GM12892 (cell line): ENCODE measurements at places on chromosomes 6 and 20.

DNA sequence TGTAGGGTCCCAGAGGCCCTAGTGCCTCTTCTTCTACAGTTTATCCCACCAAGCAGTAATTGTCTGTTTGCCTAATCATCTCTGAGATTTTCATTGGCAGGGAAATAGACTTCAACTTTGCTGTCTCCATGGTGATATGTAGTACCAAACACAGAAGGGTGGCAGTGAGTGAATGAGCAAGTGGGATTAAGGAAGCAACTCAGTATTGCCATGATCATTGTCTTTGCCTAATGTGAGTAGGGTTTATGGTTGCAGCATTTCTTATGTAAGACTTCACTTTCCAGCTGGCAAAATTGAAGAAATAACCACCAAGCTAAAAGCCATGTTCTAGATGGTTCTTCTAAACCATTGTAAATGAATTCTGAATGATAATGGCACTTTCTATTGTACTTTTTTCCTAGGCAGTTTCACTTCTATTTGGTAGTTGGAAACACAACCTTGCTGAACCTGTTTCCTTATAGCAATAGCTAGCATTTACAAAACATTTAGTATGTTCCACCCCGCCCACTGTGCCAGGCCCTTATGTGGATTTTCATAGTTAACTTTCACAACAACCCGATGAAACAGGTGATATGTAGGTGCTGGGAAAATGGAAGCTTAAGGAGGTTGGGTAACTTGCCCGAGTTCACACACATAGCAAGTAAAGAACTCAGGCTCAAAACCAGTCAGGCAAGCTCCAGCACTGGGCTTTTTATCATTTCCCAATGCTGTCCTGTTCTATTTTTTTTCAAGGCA is 32.0 kb downstream of the ZC2HC1B start:
- no peak for DNase-seq

DNA sequence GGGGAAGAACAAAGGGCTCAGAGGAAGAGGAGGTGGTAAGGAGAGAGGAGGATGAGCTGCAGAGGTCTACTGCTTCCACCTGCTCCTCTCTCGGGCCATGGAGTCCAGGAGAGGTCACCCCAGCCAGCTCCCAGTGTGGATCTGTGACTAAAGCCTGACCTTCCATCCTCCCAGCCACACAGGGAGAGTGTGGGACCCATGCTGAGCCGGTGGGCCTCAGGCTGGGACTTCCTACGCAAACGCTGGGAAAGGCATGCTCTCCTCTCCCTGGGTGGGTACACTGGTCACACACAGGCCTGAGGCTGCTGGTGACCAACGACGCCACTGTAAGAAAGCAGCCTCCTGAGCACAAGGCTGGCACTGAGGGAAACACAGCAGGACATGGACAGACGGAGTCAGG is 111.3 kb downstream of the PREX1 start:
- DNase-seq, result no peak

DNA sequence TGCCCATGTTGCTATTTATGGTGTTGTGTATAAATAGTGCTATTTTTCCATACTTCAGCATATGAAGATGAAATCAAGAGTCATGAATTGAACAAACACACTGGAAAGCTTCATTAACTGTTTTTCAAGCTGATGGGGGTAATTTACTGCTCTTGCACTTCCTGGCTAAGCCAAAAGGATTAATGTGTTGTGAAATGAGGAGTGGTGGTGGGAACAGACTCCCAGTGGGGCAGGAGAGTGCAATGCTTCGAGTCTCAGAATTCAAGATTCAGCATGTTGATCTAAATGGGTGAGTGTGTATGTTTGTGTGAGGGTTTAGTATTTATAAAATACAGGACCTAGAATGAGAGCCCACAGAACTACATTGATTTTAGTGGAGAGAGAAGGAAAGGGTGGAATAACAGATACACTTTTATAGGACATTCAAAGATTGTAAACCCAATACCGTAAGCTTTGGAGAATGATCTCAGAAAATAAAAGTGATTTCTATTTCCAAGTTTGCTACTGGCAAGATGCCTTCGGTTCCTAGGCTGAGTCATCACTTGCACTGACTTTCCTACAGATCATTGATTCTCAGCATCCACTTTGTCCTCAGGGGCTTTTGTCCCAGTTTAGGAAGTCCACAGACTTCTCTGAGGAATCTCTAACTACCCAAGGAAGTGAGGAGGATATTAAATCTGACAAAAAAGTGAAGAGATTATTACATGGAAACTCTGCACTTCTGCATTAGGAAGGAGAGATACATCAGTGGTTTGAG is 303.6 kb downstream of the TRDN start:
- no peak for DNase-seq

DNA sequence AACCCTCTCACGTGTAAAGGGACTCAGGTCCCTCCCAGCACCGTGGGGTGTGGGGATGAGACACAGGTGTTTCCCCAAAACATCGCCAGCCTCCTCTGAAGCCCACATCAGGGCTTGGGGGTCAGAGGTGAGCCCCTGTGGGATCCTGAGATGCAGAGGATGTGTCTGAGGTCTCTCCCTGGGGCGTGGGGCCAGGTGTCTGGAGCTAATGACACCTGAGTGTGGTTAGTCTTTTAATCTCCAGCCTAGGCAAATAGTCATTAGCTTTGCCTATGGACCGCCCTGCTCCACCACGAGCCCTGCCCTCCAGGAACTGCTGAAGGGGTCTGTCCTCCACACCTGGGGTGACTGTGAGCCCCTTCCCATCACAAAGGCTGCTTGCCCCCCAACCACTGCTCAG is 1.7 kb downstream of the SRMS start:
- no peak for DNase-seq

- DNase-seq, result peak; percentile 16
Observed at GRCh38 chr6:151240791-151241642, 1.2 kb downstream of the AKAP12 start.

- DNase-seq, result no peak
Observed at GRCh38 chr20:23061262-23061661, 11.8 kb upstream of the THBD start.

DNA sequence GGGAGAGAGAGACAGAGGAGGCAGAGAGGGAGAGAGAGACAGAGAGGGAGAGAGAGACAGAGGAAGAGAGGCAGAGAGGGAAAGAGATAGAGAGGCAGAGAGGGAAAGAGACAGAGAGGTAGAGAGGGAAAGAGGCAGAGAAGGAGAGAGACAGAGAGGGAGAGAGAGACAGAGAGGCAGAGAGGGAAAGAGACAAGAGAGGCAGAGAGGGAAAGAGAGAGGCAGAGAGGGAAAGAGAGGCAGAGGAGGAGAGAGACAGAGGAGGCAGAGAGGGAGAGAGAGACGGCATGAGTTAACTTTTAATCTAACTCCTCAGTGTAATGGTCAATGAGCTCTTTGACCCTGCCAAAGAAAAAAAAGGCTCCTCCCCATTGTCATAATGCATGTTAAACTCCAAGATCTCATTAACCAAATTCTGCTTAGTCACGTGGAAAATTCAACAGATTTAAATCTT is 7.1 kb downstream of the ELOVL2 start:
- no peak for DNase-seq

- no peak for DNase-seq
Observed at GRCh38 chr6:78489874-78490273, 377.5 kb upstream of the IRAK1BP1 start.

GRCh38 chr6:16441262-16441661 is 202.9 kb downstream of the GMPR start:
- DNase-seq, result no peak

DNA sequence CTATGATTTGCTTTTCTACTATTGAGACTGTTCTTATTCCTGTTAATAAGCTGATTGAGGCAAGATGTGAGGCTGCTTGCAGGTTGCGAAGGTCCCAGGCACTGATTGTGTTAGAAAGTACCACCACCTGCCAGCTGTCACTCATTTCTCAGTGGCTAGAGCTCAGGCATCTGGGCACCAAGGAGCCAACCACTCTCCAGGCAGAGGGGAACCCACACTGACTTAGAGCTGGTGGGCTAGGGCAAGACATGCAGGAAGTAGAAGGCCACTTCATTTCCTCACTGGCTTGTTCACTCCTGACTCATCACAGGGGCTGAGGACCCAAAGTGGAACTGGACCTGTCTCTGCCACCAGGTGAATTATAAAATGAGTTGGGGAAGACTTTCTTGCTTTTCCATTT is 7.8 kb upstream of the DLL1 start:
- DNase-seq, result no peak

DNA sequence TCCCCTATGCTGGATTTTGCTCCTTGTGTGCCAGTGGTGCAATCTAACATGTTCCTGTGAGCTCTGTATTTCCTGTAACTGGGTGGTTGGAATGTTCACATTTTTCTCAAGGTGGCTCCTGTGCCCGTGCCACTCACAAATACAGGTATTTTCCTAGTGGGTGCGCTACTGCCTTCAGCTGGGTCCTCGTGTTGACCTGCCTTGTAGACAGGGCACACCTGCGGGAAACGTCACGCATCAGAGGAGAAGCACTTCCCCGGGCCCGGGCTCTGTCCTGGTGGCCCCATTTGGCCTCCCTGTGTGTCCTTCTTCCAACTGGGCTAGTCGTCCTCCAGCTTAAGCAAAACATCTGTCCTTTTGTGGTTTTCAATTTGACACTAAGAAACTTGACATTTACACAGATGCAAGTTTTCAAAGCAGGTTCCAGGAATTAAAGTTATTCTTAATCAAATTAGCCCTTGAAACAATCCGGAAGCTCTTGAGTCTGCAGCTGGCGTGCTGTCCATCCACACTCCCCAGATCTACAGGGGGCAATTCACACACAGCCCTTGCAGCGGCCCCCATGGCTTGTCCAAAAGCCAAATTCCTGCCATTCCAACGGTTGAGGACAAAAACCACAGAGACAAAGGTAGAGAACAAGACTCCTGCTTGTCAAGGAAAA is 275.1 kb downstream of the CDC5L start:
- DNase-seq, result no peak

DNA sequence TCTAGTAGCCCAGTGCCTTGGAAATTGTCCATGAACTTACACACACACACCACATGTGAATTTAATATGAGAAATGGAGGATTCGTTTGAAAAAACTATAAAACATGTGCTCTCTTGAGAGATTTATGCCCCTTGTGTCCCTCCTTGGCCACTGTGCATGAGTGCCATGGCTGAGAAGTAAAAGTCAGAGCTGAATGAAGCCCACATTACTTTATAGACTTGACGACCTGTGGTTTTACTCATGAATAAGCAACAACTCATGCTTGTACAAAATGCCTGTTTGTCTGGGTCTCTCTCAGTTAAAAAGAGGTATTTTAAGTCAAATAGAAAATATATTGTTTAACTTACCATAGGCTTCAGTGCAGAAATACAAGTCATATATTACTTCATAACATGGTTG is 102.7 kb downstream of the KCNQ5 start:
- no peak for DNase-seq

- no peak for DNase-seq
Observed at GRCh38 chr6:55957961-55958422, 82.6 kb upstream of the BMP5 start.

GRCh38 chr6:153172815-153173214 is 41.7 kb upstream of the RGS17 start:
- DNase-seq, result no peak

DNA sequence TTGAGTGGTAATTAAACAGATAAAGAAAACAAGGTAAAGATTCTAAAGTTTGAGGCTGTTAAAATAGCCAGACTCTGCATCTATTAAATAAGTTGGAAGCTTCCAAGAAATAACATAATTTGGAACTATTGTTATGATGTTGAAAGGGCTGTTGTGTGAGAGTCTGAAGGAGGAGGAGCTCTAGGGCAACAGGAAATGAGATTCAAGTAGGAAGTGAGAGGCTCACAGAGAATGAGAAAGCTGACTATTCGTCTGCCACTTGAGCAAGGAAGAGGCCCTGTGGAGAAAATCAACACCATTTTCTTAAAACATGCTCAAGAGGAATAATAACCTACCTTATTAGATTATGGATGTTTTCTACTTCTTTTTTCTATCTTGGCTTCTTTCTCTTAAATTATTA is 185.2 kb downstream of the SLC24A3 start:
- DNase-seq, result peak; percentile 3

- no peak for DNase-seq
Observed at GRCh38 chr20:47070176-47070575, 175.5 kb downstream of the EYA2 start.

GRCh38 chr6:46629691-46630090 is 22.9 kb downstream of the CYP39A1 start:
- DNase-seq, result no peak

DNA sequence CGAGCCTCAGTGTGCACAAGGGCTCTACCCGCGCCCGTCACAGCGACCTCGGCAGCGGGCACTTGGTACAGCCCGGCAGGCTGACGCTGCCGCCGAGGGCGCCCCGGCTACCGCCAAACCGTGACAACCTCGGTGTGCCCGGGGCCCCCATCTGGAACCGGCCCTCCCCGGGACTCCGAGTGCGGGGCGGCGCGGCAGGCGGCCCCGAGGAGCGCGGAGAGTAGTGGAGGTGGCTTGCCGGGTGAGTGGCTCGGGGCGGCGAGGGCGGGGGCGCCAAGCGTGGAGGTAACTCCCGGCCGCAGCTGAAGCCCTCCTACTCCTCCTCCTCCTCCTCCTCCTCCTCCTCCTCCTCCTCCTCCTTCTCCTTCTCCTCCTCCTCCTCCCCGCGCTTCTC is at the start of gene ISM1:
TSS of gene ISM1 (plus strand) at position 371 of the 394 bp plus-strand sequence. CDS start 503 bp downstream, outside the sequence.
- peak; percentile 14 for DNase-seq

DNA sequence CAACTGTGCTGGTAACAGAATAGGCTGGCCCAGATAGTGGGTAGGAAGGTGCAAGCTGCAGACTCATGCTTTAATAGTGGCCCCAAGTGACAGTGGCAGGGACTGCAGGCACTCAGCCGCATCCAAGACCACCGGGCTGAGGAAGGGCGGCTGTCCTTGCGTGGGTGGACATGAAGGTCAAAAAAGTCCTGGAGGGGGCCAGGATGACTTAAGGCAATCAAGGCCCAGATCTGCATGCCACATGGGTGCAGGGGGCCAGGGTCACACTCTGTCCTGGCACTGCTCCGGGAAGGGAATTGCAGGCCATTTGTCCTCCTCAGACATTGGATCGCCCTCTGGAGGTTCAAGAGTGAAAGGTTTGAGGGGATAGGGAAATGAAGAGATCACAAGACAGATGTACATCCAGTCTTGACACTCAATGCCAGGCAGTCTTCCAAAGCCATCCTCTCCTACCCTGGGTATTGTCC is 10.4 kb upstream of the VNN2 start:
- no peak for DNase-seq

DNA sequence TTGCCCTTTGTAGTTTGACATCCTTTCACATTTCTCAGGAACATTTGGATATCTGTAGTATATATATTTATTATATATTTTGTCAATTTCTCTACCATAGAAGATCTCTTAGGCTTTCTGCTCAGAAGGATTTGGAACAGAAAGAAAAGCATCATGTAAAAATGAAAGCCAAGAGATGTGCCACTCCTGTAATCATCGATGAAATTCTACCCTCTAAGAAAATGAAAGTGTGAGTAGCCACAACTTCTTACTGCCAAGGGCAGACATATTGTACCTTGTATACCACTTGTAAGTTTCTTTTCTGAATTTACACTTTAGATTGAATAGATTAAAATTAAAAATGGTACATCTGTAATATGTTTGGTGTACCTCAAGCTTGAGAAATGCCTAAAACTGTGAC is 31.2 kb downstream of the TPX2 start:
- no peak for DNase-seq

DNA sequence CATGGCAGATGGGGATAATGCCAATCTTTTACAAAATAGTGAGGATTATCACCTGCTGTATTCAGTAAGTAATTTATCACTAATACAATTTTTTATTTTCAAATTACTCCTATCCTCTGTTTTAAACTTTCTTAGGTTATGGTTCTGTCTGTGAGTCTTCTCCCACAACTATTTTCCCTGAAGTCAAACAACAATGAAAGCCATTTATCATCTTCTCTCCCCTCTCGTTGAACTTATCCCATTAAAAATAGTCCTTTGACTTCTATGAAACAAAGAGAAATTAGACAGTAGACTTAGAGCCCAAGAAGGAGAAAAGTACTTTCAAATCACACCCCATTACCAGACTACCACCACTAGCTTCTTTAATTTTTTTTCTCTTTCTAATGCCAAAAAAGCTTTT is 147.7 kb downstream of the SIM1 start:
- DNase-seq, result no peak
